Dorsolateral prefrontal cortex (tissue), 122 donors: ENCODE measurements at places on chromosomes 3 and 15.
A peak's percentile ranks its signal among the peaks of the same experiment; 100 is the strongest.

DNA sequence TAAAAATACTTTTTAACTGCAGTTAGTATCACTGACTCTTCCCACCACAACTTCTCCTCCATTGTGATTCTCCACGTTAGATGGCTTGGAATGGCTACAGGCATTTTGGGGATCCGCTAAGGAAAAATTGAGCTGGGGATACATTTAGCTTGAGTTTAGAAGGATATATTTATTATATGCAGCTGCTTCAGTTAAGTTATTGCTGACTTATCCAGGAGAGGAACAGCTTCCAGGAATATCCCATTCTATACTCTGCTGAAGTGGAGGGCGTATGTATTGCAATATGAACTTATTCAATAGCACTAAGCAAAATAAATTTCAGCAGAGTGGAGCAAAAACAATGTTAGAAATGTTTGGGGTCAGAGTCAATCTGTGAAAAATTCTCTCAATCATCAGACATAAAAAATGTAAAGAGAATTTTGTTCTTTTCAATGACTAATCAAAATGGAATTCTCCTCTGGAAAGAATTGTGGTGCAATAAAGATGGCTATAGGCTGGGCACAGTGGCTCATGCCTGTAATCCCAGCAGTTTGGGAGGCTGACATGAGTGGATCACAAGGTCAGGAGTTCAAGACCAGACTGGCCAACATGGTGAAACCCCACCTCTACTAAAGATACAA is 84.7 kb downstream of the NCEH1 start:
- no peak for DNase-seq

- no peak for DNase-seq
These were observed 118.4 kb upstream of the TPRG1 start for GRCh38 chr3:189053322-189053721.

DNA sequence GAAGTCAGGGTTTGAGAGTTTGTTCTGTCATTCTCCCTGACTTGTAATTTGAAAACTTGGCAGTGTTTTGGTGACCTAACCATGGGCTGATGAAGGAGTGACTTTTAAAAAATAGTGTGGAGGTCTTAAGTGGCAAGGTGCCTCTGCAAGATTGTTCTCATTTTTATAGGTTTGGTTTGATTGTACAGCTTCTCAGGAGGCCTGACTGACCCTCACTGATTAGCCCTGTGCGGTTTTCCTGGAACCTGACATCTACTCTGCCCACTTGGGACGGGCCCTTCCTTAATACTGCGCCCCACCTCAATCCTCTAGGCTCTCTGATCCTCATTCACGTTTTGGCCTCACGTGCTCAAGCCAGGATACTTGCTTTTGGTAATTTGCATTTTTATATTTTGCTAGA is 2.8 kb downstream of the UBE2E1 start:
- DNase-seq: no peak

- no peak for DNase-seq
These were observed 55.3 kb downstream of the ADAMTSL3 start for GRCh38 chr15:83709241-83709640.

DNA sequence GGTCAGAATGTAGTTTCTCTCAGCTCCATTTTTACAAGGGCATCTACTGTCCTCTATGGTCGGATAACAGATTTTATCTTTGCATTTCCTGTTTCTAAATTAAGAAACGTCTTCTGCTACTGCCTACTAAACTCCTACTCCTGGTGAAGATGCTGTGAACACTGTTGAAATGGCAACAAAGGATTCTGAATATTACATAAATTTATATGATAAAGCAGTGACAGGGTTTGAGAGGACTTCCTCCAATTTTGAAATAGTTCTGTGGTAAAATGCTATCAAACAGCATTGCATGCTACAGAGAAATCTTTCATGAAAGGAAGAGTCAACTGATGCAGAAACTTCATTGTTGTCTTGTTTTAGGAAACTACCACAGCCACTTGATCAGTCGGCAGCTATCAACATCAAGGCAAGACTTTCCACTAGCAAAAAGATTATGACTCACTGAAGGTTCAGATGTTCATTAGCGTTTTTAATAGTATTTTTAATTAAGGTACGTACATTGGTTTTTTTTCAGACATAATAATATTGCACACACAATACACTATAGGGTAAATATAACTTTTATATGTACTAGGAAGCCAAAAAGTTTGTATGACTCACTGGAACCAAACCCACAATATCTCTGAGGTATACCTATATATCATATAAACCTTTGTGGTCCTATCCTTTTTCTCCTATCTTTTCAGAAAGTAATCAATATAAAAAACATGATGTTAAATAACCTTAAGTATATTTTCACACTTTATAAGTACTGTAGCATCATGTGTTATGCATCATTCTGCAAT is 156.1 kb downstream of the STAG1 start:
- DNase-seq: no peak

- no peak for DNase-seq
These were observed 1749.6 kb downstream of the SI start for GRCh38 chr3:163328680-163329079.

- no peak for DNase-seq
These were observed 160.7 kb downstream of the FRMD5 start for GRCh38 chr15:44034334-44034733.

- no peak for DNase-seq
These were observed 6.1 kb upstream of the RPP14 start for GRCh38 chr3:58299839-58300516.

GRCh38 chr15:33677238-33677830 is 291.0 kb upstream of the CHRM5 start:
- no peak for DNase-seq

- DNase-seq: no peak
These were observed 31.5 kb downstream of the SQOR start for GRCh38 chr15:45666119-45666875.

- DNase-seq: no peak
These were observed 205.2 kb upstream of the SATB1 start for GRCh38 chr3:18630295-18630694.

DNA sequence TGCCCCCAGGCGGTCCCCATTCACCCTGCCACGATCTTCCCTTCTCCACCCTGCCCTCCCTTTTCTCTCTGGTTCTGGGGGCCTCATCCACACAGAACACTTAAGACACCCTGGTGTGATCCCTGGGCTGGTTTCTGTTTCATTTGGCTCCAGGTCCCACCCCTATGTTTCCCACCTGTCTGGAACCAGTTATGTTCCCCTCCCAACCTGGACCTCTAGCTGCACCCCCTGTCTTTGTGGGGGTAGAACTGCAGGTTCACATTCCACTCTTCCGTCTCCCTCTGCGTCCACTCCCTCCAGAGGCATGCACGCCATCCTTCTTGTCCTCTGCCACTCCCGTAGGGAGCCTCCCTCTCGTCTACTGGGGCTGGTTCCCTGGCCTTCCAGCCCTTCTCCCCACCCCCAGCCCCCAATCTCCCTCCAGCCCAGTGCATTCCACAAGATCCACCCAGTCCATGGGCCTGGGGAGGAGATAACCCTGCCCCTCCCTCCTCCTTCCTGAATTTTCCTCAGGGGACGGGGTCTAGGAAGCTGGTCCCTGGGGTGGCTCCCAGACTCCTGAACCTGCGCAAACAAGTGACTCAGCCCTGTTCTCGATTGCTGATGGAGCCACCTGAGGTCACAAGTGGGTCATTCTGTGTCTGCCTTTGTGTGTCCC is 73.8 kb downstream of the ABTB1 start:
- no peak for DNase-seq

- peak; percentile 12 for DNase-seq
These were observed 5.2 kb downstream of the GRAMD2A start for GRCh38 chr15:72192416-72192815.

DNA sequence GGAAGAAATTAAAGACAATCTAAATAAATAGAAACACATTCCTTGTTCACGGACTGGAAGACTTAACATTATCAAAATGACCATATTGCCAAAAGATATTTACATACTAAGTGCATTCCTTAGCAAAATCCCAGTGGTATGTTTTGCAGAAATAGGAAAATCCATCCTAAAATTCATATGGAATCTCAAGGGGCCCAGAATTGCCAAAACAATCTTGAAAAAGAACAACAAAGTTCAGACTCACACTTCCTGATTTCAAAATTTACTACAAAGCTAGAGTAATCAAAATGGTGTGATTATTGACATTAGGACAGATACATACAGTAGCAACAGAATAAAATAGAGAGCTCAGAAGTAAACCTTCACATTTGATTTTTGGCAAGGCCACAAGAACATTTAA is 515.5 kb downstream of the OCA2 start:
- DNase-seq: no peak

DNA sequence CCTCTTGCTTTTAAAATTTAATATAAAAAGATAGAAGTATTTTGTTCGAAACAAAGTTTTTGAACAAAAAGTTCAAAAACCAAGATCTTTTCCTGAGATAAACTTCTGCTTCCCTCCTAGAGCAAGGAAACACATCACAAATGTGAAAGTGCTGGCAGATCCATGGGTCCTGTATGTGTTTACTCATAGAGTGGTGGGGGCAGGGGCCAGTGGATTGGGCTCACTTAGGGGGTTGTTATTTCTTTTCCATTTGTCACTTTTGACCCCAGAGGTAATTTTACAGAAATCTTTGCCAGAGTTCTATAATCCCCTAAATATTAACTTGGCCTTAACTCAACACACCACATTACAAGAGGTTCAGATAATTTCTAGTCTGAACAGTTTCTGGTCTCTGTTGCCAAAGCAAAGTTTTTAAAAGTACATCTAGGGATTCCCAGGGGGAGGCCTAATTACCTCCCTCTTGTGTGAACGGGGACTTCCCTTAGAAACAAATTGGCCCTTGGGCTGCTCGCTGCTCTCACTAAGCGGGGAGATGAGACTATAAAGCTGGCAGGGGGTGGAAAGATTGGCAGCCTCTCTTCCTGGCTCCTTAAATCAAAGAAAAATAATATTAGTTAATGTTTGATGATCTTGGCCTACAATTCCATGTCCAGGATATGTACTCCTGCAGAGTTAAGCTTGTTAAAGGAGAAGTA is 66.8 kb upstream of the PTX3 start:
- no peak for DNase-seq

DNA sequence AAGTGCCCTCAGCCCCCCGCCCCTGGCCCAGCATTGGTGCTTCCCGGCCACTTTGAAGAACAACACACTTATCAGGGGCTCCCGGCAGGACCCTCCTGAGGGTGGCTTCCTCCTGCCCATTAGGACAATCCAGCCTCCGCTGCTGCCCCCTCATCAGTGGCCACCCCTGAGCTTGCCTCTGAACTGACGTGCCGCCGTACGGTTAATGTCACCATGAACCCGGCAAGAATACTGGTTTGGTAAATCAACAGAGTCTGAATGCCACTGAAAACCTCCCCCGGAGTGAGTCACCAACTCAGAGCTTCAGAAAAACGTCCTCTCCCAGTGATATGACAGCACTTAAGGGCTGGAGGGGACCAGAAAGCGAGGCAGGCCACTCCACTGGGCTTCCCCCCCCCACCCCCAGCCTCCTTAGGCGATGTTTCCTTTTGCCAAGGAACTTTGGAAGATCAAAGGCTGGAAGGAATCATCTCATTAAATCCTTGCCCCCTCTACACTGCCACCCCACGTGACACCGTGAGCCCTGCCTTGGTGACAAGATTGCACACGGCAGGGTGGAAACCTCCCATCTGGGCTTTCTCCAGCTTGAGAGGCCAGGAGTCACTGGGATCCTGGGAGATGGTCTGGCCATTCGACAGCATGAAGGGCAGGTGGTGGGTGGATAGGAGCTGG is 142.1 kb downstream of the NUP210 start:
- DNase-seq: no peak

DNA sequence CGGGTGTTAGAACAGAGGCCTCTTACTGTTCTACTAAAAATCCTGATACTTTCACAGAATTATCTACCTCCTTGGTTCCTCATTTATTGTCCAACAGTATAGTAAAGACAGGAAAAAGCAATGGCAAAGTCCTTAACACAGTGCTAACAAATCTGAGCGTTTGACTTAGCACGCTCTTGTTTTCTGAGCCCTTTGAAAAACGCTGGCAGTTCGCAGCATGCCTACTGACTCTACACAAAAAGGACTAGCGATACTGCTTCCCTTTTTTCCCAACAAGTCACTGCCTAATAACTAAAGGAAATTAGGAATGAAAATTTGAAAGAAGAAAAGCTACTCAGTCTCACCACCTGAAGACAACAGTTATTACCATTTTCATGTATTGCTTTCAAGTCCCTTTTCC is 34.8 kb upstream of the CEMIP start:
- no peak for DNase-seq

- DNase-seq: no peak
These were observed 19.9 kb upstream of the GOLGA8J start for GRCh38 chr15:30062881-30063280.

GRCh38 chr3:49716691-49717210 is 2.7 kb downstream of the AMIGO3 start:
- no peak for DNase-seq

GRCh38 chr3:24514119-24514518 is 19.5 kb upstream of the THRB start:
- no peak for DNase-seq

DNA sequence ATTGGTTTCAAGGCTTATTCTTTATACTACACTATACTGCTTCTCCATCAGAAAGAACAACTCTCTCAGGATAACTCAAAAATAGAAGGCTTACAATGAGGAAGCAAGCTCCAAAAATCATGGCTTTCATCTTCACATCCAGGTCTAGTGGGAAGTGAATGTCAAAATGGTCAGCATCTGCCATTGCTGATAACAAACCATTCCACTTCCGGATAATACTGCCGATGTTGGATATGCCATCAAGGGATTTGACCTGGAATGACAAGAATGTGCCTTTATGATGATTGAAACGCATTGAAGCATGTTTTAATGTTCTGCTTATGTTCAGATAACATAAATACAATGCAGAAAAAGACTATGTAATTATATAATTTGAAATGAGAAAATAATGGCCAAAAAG is 34.0 kb upstream of the PLOD2 start:
- DNase-seq: no peak

DNA sequence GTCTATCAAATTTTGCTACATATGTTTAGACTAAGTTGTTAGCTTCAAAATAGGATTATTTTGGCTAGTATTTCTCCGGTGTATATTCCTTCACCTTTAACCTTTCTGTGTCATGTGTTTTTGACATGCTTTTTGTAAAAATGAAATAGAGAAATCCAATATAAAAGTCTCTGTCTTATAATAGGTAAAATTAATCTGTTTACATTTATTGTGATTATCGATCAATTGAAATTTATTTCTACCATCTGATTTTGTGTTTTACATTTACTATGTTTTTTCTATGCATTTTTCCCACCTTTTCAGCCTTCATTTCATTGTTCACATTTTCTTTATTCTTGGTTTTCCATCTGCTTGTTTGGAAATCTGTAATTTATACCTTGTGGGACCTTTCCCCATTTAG is 11.7 kb upstream of the LHFPL4 start:
- no peak for DNase-seq

DNA sequence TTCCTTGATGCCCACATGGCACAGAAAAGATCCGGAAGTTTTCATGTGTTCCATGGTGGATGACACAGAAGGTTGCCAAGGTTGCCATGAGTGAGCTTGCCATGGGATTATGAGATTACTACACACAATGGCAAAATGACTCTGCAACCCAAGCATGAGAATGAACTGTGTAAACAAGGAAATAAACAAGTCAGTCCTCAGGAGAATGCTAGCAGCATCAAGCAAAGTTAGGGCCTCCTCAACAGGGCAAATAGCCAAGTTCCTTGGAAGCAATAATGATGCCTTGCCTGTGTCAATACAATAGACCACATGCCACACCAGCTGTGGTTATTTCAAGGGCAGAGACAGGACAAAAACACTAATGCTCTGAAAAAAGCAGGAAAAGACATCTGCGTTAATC is 41.8 kb downstream of the AQR start:
- DNase-seq: no peak

- no peak for DNase-seq
These were observed 181.5 kb upstream of the LMCD1 start for GRCh38 chr3:8319935-8320634.
